Sciatic nerve (tissue), 2 donors: ENCODE measurements at places on chromosomes 11 and 22.

DNA sequence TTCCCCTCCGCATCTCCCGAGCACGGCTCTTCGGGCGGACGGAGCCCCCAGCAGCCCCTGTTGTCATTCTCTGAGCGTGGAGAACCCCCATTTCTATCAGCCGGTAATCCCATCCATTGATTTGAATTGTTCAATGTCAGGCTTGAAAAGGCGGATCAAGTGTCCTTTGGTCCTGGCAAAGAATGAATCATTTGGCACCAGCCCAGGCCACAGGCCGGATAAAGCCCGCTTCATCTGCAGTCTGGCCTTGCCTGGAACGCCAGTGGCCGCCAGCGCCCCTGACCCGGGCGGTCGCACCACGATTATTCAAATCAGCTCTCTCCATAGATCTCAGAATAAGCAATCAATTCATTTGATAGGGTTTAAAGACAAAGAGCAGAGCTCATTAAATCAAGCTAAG, 188.9 kb downstream of the BRD1 start:
- DNase-seq = no peak

- DNase-seq = no peak
Observed at GRCh38 chr11:35810045-35810645, 133.7 kb upstream of the LDLRAD3 start.

DNA sequence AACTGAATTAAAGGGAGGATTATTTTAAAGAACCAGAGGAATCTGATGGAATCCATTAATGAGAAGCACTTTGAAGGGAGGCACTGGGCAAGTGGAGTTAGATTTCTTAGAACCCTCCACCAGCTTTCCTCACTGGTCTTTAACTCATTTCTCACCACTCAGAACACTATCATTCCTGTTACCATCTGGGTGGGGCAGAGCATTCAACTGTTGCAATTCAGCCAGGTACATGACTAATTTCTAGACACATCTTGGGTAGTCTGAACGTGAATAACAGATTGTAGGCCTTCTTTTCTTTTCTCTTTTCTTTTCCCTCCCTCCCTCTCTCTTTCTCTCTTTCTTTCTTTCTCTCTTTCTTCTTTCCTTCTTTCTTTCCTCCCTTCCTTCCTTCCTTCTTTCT, 15.5 kb upstream of the MMP1 start:
- no peak for DNase-seq

GRCh38 chr11:84250834-84251613, 964.9 kb upstream of the CCDC90B start:
- DNase-seq = no peak

DNA sequence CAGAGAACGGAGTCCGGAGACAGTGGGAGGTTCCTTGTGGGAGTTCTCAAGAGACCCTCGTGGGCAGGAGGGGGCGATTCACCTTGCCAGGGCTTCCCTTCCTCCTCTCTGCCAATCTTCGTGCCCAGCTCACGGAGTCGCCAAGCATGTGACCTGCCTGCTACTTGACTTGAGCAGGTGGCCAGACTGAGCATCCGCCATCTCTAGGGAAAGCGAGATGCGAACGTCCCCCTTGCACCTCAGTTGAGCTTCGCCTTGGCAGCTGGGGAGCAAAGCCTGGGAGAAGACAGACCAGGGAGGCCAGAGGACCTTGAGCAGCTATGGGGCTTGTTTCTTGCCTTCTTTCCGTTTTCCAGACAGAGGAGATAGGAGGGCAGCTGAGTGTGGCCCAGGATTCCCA, 123.2 kb downstream of the GRIK4 start:
- no peak for DNase-seq

GRCh38 chr11:2724104-2724503, 24.3 kb upstream of the KCNQ1OT1 start:
- no peak for DNase-seq

- no peak for DNase-seq
Observed at GRCh38 chr11:130737866-130738431, 178.3 kb downstream of the SNX19 start.

- no peak for DNase-seq
Observed at GRCh38 chr22:38311323-38311620, 6.0 kb downstream of the CSNK1E start.

- no peak for DNase-seq
Observed at GRCh38 chr22:42929838-42930155, 72.7 kb upstream of the ARFGAP3 start.

DNA sequence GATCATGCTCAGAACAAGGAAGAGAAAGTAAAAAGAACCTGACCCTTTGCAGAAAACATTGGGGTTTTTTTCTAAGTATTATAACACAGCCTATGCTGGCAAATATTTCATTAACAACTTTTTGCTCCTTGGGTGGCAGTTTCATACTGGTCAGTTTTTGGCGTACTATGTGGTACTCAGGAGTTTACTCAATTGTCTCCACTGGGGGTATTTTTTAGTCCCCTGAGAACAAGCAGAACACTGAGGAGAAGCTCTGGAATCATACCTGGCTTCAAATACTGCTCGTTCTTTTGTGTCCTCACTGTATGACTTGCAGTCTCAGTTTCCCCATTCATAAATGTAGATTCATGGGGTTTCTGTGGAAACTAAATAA, 90.4 kb downstream of the SERGEF start:
- no peak for DNase-seq

GRCh38 chr11:128802358-128802981, 64.6 kb downstream of the KCNJ1 start:
- DNase-seq = no peak

GRCh38 chr11:104570078-104570701, 328.1 kb downstream of the CASP12 start:
- no peak for DNase-seq

GRCh38 chr11:12512826-12513395, 135.5 kb downstream of the PARVA start:
- no peak for DNase-seq

DNA sequence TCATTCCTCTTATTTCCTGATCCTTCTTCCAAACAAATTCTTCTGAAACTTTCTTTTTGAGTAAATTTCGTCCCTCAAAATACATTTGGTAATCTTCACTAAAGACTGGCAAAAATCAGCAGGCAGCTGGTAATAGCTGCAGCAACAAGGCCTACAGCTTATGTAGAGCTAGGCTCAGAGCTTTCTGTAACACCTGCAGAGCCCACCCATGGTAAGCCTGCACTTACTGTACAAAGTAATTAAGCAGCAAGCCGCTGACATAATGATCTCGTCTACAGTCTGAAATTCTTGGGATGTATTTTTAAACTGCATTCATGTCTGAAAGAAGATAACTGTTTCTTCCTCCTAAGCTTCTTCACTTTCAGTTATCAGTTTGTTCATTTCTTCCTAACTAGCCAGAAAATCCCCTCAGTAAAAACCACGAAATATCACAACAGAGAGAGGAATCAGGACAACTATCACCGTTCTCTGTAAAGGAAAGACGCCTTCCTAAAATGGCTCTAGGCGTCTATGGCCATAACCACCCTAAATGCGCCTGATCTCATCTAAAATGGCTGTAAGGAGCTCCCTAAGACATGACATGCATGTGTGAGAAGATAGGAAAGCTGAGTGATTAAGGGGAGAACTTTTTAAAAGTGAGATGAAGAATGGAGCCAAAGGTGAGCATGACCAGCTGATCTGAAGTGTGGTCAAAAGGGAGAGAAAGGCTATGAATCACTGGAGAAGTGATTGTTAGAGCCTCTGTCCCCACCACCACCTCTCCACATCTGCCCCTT, 56.2 kb downstream of the DENND5A start:
- no peak for DNase-seq

DNA sequence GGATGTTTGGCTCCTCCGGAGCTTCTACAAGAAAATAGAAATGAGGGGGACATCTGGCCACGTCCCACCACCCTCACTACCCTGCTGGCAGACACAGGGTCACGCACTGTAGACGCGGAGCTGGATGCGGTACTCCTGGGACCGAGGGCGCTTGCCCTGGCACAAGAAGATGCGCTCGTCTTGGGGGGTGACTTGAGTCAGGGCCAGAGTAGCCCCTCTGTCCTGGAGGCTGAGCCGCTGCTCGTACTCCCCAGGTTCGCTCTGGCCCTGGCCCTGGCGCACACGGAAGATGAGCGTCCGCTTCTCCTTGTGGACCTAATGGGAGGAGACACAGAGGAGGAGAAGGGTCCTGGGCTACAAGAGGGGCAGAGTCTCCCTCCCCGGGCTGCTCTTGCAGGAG, 2.2 kb downstream of the MCAM start:
- DNase-seq = no peak

GRCh38 chr22:45959719-45960476, 17.1 kb downstream of the WNT7B start:
- DNase-seq = no peak

- DNase-seq = no peak
Observed at GRCh38 chr11:30855383-30856006, 269.3 kb upstream of the MPPED2 start.

DNA sequence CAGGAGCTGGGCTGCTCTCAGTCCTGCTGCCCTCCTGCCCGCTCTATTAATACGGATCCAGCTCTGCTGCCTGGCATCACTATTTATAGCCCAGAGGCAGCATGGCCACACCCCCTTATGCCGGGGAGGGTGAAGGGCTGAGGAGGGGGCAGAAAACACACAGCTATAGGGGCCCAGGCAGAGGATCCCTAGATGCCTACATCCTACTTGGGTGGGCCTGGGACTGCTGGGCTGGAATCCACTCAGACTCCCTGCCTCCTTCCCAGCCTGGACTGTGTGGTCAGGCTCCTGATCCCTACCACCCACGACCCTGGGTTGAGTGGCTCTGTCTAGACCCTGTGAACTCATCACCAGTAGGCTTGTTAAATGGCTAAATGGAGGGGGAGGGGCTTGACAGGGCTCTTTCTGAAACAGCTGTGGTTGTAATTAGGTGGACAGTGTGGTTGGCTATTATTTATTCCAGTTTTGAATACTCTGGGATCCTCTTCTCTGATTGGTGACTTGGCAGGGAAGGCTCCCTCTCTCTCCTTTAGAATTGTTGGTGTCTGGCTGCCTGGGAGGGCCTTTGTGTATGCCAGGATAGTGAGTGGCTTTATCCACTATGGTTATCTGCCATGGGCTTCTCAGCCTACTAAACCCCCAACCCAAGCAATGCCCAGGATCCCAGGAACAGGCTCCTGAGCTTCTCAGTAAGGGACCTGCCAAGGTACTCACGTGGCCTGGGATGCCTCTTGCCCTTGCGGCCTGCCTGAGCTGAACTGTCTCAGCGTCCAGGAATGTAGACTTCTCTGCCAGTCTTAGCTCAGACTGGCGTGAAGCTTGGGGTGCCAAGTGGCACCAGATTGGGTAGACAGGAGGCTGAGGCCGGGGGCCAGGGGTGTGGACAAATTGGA, 15.2 kb downstream of the PHLDB1 start:
- DNase-seq = no peak

- no peak for DNase-seq
Observed at GRCh38 chr11:108319541-108320145, 96.8 kb downstream of the ATM start.

- peak; percentile 92 for DNase-seq
Observed at GRCh38 chr11:78168539-78169477, 19.6 kb downstream of the KCTD21 start.

GRCh38 chr11:15430381-15430780, 315.7 kb downstream of the INSC start:
- DNase-seq = no peak

- DNase-seq = peak; percentile 54
Observed at GRCh38 chr11:45926536-45927331, 4.3 kb downstream of the LARGE2 start.

DNA sequence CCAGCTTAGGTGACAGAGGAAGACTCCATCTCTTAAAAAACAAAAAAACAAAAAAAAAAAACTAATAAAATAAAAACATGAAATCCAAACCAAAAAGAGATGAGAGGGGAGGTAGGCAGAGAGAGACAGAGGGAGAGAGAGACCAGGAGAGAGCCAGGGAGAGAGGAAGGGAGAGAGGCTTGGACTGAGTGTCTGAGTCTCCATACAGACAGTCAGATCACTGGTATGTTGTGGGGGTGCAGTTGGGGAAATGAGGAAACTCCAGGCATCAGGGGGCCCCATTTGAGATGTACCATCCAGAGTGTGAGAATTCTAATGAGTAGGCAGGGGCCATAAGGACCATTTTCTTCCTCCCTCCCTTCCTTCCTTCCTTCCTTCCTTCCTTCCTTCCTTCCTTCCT, 53.1 kb upstream of the SEPTIN5 start:
- no peak for DNase-seq

DNA sequence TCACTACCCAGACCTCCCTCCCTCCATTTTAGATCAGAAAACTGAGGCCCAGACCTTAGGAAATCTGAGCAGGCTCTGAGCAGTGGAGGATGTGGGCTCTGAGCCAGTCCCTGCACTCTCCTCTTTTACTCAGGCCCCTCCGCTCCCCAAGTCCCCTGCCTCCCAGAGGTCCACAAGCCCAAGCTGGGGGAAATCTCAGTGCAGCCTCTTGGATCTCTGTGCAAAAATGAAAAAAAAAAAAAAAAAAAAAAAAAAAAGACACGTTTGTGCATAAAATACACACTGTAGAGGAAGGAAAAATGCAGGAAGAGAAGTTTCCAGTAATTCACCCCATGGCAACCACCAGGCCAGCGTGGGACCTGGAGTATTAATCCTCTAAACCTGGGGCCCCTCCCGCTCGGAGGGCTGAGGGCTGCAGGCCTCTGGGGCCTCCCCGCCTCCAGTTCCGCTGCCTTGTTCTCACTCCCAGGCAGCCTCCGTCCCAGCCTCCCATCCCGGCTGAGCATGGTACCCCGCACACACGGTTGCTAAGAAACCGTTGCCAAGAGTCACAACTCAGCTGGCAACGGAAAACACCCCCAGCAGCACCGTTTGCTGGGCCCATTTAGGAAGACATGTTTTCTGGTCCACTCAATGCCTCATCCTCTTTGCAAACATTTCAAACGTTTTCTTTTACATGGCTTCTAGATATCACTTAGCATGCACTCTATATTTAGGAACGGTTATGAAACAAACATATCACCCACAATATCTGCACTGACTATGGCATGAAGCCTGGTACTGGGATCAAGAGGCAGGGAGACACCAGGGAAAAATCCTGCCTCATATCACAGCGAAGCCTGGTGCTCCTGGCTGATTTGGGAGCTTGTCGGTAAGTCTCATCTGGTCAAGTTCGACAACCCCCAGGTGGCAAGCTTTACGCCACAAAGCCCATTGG, 227.5 kb downstream of the CTTN start:
- DNase-seq = no peak

DNA sequence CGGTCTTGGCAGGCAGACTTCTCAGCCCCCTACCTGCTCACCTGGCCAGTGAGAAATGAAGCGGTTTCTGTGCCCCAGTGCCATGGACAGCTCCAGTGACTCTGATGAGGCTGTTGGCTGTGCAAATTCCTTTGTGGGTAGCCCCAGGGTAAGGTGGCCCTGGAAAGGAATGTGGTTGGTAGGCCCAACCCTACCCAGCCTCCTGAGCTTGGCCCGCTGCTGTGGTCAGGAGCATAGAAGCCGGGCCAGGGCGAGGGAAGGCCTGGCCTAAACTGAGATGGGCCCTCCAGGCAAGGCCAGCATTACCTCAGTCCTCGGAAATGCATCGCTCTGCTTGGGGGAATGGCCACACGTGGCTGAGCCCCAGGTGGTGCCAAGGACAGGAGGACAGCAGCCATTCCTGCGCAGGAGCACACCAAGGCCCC, 16.9 kb downstream of the DAGLA start:
- no peak for DNase-seq

- DNase-seq = no peak
Observed at GRCh38 chr11:11464555-11464954, 111.5 kb upstream of the CSNK2A3 start.

- no peak for DNase-seq
Observed at GRCh38 chr11:126978165-126978564, 22.4 kb downstream of the KIRREL3 start.
